ENCODE measurements at places on chromosomes 7 and 10.

GRCh38 chr7:41298409-41298808, 404.5 kb downstream of the INHBA start:
- no peak for DNase-seq

DNA sequence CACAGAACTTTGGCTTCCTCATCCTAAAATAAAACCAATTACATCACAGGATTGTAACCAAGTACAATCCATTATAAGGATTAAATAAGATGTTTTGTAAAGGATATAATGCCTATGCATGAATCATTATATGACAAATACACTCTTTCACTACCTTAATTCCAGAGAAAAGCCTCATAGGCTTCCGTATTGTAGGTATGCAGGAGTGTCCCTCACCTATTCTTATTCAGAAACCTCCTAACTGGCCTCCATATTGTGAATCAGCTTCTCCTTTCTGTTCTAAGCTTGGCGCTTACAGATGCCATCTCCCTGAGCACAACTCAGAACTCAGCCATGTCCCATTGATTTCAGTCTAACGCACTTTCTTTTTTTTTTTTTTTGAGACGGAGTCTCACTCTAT, 69.6 kb upstream of the CAPZA2 start:
- DNase-seq = no peak

- DNase-seq = no peak
These were observed 36.3 kb upstream of the EXOC6 start for GRCh38 chr10:92811986-92812385.

DNA sequence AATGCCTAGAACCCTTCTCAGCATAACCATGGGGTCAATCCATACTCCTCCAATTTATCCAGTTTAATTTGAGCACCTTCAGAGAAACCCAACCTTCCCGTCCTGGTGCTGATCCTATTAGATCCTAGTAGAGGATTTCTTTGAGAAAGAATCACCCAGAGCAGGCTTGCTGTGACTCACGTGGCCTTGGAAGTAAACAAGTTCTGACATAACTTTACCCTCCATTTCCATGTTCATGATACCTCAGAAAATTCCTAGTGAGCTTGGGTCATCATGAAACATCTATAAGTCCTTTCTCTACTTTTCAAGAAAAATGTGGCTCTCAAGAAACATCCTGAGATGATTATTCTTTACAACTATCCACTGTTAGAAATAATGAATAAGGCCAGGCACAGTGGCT, 71.7 kb downstream of the PRLHR start:
- DNase-seq = no peak

DNA sequence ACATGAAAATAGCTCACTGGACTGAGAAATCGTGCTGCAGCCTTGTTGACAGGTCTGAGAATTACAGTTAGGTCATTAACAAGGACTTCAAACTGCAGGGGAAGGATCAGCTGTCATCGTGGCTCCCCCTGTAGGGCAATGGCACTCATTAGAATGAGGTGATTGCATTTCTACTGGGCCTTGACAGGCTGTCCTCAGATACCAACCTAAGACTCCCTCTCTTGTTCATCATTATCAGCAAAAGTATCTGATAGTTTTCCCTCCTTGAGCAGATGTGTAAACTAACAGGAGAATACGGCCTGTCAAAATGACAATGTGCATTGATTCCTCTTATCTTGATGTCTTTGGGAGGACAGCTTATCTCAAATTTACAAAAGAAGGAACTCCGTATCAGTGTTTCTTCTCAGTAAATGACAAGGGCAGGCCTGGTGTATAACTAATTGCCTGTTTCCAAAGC, 648.5 kb upstream of the LRRN3 start:
- DNase-seq = peak; percentile 70

Measured in glutamatergic neuron (in vitro differentiated cells).